Lower lobe of right lung (tissue), 2 donors: ENCODE measurements at places on chromosomes 5 and 9. TPM values are rescaled to one million over a fixed set of nuclear protein-coding genes. Genes with fewer than 3 reads are reported as not detected.

The MUSK gene
- total RNA-seq, result 3.2 TPM

The PCDHGB1 gene
- 1.8 TPM for total RNA-seq

GRCh38 chr5:177576169-177576568 is 15.8 kb upstream of the TMED9 start:
- DNase-seq, result no peak

- no peak for DNase-seq
These were observed 3.1 kb downstream of the CLTB start for GRCh38 chr5:176413255-176413565.

DNA sequence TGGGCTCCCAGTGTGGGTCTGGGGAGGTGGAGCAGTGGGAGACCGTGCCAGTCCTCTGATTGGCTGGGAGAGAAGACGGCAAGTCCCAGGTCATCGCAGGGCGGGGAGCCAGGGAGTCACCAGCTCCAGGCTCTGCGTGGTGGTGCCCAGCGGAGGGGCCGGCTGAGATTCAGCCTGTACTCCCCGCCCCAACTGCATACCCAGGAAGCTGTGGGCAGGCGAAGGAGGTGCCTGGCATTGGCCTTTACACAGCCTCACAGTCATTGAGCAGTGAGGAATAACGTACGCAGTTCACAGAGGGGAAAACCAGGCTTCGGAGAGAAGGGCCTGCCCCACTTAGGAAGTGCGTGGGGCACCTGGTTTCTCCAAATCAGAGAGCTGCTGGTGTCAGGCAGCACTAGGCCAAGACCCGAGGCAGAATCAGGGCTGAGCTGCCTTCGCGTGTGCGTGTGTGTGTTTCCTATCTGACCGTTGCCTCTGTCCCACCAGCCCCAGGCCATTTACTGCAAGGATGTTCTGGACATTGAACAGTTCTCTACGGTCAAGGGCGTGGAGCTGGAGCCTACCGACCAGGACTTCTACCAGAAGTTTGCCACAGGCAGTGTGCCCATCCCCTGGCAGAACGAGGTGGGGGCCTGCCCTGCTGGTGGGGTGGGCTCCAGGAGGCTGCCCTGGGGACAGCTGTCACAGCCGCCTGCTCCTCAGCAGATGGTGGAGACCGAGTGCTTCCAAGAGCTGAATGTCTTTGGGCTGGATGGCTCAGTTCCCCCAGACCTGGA is 6.2 kb upstream of the PRR7 start:
- DNase-seq, result no peak

DNA sequence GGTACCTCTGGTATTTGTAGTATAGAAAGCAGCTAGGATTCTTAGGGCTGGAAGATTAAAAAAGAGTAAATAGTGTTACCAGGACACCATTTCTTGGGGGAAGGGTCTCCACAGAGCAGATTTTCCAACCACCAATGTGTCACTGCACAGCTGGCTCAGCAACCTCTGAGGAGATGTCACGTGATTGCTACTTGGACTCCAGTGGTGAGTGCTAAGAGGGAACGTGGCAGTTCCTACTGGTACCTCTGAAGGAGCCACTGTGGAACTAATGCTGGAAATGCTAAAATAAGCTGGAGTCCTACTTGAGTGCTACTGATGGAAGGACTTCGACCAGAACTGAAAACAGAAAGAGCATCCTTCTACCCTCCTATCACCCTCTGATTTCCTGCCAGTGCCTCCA is 36.1 kb upstream of the SPDL1 start:
- no peak for DNase-seq

GRCh38 chr5:117803533-117803932 is 1184.8 kb downstream of the DTWD2 start:
- DNase-seq, result no peak

GRCh38 chr5:39437467-39437866 is 12.7 kb upstream of the DAB2 start:
- DNase-seq, result no peak

GRCh38 chr9:7405924-7406604 is 393.5 kb downstream of the DMAC1 start:
- no peak for DNase-seq

- DNase-seq, result no peak
These were observed 300.9 kb downstream of the MRPS30 start for GRCh38 chr5:45109636-45110035.

DNA sequence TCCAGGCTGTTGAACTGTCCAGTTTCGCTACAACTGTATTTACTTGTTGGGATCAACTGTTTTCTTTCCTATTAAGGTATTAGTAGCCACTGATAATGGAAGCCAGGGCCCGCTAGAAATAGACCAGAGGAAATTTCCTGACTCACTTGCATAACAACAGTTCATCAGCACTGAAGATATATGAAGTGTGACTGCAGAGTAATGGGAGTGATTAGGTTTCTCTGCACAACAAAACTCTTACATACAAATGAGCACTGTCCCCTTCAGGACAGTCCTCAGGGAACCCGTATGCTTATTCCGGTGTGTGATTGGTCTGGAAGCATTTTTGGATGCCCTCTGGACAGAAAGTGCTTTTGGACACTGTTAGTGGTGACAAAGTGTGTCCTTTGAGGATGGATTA is 55.3 kb downstream of the LIX1 start:
- DNase-seq, result no peak

GRCh38 chr9:112553256-112553826 is 66.7 kb downstream of the KIAA1958 start:
- DNase-seq, result no peak

DNA sequence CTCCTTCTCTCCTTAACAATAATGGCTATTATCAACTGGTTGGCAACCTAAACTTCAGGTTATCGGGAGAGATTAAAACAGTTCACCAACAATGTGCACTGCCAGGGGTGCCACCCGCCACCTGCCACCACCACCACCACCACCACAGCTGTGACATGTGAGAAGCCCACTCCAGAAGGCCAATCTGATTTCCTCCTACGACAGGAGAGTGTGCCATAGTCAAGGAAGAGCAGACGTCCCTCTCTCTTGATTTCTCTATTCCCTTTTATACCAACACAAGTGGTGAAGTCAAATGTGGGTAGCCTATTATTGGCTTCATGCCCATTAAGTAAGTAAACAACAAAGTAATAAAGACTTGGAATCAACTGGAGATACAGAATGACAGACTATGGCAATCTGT is 22.4 kb downstream of the GNAQ start:
- no peak for DNase-seq

GRCh38 chr5:56567278-56567677 is 248.1 kb upstream of the MAP3K1 start:
- no peak for DNase-seq
